ENCODE measurements at places on chromosomes 3 and 15. TPM values are rescaled to one million over a fixed set of nuclear protein-coding genes. Genes with fewer than 3 reads are reported as not detected.
A peak's percentile ranks its signal among the peaks of the same experiment; 100 is the strongest.

GRCh38 chr3:113676261-113676660 lies 20.2 kb downstream of the USF3 start:
- no peak for DNase-seq

Gene AHSG
- not detected for total RNA-seq

- no peak for DNase-seq
Measured at GRCh38 chr3:40464339-40465110, 7.4 kb downstream of the RPL14 start.

DNA sequence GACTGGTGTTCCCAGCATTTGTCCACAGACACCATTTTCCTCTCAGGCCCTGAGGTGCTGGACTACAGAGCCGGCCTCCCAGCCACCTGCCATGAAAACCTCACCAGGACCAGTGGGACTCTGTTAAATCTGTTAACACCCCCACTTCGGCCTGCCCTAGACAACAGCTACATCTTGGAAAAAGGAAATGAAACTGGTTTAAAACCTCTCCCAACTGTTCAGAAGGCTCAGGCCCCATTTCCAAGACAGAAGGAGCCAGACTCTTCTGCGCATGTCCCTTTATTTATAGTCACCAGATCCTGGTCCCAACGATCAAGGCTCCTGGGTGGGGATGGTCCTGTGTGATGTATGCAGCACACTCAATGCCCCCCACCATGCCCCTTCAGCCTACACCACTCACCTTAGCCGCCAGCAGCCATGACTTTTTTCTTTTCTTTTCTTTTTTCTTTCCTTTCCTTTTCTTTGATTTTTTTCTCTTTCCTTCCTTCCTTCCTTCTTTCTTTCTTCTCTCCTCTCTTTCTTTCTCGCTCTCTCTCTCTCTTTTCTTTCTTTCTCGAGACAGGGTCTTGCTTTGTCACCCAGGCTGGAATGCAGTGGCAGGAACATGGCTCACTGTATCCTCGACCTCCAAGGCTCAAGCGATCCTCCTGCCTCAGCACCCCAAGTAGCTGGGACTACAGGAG lies 25.5 kb upstream of the FLNB start:
- DNase-seq, result no peak

GRCh38 chr3:75140904-75141615 lies 523.1 kb upstream of the FRG2C start:
- no peak for DNase-seq

GRCh38 chr3:148146241-148146640 lies 551.5 kb upstream of the AGTR1 start:
- no peak for DNase-seq

DNA sequence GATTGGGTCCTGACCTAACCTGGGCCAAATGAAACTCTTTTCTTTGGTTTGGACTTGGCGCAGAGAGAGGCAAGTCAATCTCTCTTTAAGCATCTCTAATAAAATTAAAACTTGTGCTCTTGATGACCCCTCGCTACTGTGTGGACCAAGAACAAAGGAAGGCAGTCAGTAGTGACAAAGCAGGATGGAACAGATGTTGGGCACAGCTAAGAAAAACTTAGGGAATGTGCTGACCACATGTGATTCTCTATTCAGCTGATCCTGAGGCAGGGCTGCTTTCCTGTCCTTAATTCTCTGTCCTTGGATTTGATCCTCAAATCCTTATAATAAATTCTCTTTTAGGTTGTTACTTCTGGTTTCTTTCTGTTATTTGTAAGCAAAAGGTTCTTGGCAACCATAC lies 259.9 kb downstream of the ZIC1 start:
- no peak for DNase-seq

DNA sequence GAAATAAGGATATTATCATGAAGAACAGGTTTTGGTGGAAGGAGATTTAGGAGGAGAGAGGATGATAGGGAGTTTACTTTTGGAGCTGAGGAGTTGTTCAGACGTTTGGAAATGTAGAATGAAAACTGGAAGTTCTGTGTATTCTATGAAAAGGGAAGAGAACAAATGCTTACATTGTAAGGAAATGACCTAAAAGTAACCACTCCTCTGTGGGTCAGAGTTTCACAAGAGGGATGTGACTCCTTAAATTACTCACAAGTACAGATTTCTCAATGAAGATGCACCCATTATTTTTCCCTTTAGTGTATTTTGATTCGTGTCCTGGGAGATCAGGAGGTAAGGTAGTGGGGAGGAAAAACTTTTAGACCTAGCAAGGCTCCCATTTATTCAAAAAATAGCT lies 4.0 kb downstream of the RNF13 start:
- no peak for DNase-seq

Gene MBNL1
- total RNA-seq, result 154 TPM

Gene SPATA12
- not detected for total RNA-seq

DNA sequence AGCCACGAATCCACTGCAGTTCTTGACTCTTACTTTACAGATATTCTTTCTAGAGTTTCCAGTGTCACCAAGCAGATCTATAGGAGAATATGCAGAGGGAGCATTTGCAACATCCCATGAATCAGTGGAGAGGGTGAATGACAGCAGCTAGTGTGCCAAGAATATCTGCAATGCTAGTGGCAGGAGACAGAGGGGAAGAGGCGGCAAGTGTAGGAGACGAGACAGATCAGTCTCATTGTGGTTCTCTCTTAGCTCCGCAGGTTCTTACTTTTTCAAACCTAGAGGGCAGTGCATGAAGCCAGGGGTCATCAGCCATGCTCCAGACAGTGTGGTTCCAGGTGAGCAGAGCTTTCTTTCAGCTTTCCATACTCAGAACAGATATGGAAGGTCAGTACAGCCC lies 744 bp downstream of the ZNF619 start:
- DNase-seq, result no peak

- DNase-seq, result no peak
Measured at GRCh38 chr3:104555728-104556127, 811.0 kb upstream of the ALCAM start.

- DNase-seq, result no peak
Measured at GRCh38 chr3:138921316-138922292, 25.3 kb downstream of the FOXL2 start.

GRCh38 chr3:128471720-128472119 lies 5.0 kb upstream of the DNAJB8 start:
- DNase-seq, result no peak

GRCh38 chr15:81449836-81450474 lies 75.9 kb upstream of the TMC3 start:
- DNase-seq, result no peak

DNA sequence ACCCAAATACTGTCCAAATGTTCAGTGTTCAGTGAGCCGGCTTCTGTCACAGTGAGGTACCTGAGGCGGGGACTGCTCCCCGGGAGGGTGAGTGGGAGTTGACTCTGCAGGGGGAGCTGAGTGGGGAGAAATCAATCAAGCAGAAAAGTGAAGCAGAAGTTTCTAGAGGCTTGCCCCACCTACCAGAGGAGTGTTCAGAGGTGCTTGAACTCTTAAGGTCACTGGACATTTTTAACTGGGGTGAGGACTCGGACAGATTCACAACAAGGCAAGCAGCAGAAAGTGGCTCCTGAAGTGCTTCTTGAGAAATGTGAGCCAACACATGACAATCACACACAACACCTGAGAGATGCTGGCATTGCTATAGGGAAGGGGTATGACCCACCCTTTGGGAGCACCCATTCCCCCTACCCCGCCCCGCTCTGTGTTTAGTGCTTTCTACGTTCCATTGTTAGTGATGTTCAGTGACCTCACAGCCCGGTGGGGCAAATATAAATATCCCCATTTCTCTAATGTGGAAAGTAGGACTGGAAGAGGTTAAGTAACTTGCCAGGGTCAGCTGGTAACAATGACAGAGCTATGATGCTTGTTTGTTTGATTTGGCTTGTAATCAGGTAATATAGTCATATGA lies 48.6 kb upstream of the AKAP13 start:
- no peak for DNase-seq

Gene CSTA
- total RNA-seq, result 1.1 TPM

DNA sequence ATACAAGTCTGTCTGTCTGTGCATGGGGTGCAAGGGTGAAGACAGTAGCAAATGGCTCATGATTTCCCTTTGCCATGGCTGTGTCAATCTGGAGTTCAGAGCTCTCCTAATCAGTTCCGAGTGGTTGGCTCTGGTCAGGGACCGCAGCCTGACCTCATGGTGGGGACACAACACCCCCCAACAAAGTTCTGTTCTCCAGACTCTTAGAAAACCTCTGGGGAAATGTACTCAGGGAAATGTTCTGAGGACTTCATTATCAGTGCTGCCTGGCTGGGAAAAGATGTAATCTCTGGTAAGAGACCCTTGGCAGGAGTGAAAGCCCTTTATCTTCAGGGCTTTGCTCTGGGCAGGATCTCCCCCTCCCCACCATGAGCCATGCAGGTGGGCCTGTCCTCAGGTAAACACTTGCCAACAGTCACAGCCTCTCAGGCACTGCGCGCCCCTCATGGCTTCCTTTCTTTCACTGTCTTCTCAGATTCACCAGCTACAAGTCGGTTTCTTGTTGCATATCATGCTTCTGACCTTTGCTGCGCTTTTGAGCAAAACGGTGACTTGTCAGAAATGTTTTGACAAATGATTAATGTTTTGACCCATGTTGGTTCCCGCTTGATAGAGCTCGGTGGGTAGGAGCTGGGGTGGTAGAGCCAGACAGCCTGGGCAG lies 95.5 kb downstream of the ST6GAL1 start:
- DNase-seq, result no peak

GRCh38 chr3:119700269-119700919 lies 2.4 kb upstream of the CFAP91 start:
- no peak for DNase-seq

DNA sequence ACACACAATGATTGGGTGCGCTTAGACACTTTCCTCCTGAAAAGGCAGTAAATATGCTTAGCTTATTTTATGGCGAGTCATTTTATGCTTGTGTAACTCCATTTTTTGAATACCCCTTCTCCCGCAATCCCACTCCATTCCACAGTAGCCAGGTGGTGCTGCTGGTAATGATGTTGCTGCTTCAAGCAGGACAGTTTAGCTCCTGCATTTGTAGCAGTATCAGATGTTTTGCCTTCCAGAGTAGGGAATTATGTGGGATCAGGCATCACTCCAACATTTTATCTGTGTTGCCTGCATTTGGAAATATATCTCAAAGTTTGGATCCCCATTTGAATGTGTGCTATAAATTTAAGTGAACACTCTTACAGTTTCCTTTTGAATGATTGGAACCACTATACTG lies 302.1 kb upstream of the SGO1 start:
- no peak for DNase-seq

DNA sequence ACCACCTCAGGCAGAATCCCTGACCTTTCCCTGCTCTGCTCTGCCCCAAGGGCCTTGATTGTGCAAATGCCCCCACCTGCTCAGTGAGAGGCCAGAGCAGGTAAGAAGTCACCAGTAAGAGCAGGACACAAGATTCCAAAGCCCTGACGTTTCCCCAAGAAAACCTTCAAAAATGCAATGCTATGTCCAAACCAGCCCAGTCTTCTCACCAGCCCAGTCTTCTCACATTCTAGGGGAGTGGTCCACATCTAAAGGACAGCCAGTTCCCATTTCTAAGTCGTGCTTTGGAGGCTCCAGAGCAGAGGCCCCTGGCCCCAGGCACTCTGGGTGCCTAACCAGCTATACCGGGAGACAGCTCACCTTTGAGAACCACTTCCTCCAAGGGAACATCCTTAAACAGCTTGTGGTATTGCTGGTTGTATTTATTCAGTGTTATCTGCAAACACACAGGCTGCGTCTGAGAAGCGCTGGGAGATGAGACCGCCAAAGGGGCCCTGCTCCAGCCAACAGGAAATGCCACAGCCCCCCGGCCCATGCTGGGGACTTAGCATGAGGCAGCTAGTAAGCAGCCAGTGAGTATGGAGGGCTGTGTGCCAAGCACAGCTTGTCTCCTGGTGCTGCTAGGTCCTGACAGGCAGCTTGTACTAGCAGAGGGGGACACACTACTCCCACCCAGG lies 29.3 kb downstream of the GRAMD2A start:
- no peak for DNase-seq

GRCh38 chr15:94894056-94894455 lies 662.7 kb downstream of the MCTP2 start:
- DNase-seq, result no peak

DNA sequence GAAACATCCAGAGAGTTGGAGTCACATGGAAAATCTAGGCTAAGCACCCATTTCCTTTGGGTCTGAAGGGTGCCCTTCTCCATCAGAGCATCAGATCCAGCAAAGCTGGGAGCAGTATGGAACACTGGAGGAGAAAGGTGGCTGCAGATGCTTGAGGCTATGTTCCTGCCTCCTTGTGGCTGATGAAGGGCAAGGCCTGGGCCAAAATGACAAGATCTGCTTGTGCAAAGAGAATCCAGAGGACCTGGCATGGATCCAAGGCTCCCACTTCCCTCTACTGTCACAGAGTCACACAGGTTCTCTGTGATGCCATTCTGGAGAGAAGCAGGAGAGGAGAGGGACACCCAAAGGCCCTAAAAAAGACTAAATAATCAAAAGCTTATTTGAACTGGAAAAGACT lies 9.2 kb upstream of the ATP8B4 start:
- peak; percentile 53 for DNase-seq

DNA sequence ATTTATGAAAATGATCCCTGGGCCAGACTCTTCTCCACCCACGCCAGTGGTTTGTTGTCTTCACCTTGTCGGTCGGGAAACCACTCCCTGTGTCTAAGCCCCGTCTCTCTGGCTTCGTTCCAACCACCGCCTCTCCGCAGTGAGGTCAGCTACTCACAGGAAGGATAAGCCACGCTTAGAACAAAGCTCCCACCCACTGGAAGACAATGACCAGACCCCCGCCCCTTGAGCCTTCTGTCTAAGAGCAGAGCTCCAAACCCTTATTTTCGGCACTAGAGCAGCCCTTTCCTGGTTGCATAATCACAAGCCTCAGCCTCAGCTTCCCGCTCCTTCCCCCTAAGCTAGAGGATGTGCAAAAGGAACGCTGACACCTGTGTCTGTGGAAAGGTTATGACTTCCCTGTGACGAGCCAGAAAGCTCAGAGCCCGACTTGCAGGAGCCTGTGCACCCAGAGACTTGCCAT lies 114.9 kb upstream of the MEF2A start:
- DNase-seq, result peak; percentile 74

- DNase-seq, result no peak
Measured at GRCh38 chr3:43949594-43949993, 258.9 kb downstream of the ABHD5 start.

Gene TTC14
- total RNA-seq, result 31.6 TPM

Gene PFKFB4
- total RNA-seq, result 10.0 TPM

- no peak for DNase-seq
Measured at GRCh38 chr3:51739110-51739509, 32.2 kb downstream of the GRM2 start.

DNA sequence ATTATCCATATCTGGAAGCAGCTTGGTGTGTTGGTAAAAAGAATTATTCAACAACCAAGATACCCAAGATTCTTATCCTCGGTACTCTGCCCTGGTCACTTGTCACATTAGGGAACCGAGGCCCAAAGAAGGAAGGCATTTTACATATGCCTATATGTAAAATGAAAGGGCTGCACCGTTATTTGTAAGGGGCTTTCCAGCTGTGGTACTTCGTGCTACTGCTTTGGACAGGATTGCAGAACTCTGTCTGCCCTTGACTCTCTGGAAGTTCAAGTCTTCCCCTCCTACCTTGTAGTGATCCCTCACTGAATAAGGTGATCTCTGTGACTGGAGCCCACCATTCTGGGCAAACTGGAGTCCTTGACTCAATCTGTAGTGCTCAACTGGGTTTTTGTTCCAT lies 198.9 kb upstream of the TOPAZ1 start:
- DNase-seq, result no peak
